ENCODE measurements at places on chromosomes 7 and 10.

DNA sequence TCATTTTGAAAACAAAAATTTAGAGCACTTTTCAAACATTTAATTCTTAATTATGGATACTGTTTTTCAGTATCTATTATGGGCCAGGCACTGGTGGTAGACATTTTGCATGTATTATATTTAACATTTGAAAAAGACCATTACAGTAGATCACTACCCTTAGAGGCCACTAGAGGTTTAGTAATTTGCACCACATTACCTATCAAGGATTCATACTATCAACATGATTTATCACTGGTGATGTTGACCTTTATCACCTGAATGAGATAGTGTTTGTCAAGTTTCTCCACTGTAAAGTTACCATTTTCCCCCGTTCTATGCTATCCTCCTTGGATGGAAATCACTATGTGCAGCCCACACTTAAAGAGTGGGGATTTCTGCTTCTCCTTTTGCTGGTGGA lies 4.4 kb upstream of the SNX13 start:
- DNase-seq, result no peak

DNA sequence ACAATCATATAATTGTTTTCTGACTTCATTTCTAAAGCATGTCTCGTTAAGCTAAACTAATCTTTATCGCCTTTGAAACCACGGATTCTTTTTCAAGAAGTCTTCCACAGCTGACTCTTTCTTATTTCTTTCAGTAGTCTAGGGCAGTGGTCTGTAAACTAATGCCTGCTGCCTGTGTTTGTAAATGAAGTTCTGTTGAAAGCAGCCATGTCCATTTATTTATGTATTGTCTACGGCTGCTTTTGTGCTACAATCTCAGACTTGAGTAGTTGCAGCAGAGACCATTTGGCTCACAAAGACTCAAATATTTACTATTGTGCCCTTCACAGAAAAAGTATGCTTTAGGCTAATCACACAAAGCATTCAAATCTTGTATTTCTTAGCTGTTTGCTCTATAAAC lies 20.3 kb upstream of the ABLIM1 start:
- no peak for DNase-seq

DNA sequence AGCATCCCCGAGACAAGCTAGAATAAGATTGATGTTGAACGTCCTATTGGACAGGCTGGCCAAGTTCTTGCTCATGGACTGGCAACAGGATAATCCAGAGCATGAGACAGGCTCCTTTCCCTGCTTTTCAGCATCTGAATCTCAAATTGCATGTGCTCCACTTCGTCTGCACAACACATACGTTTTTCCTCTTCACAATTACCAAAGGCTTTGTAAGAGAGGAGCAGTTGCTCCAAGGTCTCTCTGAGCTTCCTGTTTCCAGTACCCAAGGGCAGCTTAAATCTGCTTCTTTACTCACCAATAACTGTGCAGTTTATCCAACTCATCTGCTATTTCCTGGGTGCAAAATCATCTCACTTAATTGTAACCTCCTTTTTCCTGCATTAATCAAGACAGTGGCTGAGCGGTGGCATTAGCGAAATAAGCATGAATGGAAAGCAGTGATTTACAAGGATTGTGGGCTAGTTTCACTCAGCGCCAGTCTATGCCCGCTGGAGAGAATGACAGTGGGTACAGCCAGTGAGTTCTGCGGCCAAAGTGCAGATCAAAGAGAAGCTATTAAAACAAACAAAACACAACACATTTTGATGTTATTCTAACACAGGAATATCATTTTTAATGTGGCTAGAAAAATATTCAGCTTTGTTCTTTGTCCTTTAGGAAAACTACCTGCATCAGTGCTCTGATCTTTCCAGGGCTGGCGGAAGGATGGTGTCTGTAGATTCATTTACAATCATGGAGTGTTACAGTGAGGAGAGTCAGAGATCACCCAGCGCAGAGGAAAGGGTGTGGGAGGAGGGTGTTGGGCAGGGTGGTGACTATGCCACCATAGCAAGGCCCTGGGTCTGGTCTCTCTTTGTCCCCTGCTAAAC lies 79.8 kb downstream of the CHN2 start:
- DNase-seq, result no peak

- DNase-seq, result no peak
Observed at GRCh38 chr10:44383749-44384600, 922 bp downstream of the CXCL12 start.

DNA sequence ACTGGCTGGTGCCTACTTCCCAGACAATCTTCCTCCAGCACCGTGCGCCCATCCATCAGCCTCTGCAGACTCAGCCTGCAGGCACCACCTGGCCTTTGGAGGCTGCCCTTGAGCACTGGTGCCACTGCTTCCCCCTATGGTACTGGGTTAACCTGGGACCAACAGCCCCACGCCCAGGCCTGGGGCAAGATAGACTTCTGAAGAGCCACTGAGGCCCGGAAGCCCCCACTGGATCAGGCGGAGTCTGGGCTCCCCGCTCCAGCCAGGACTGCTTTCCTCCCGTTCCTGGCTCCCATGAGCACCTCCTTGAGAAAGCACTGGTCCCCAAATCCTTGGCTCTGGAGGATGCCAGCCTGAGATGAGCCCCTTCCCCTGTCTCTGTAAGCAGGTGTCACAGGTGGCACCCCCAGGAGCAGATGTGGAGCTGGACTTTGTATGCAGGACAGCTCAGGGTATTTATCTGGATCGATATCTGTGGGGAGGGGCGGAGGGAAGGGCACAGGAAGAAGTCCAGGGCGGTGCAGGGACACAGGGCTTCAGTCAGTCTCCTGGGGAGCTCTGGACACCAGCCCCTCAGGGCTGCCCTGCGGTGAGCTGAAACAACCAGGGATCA lies 206.5 kb upstream of the PPP2R2D start:
- DNase-seq, result no peak

GRCh38 chr7:29084832-29085231 lies 61.5 kb downstream of the CPVL start:
- DNase-seq, result no peak

- DNase-seq, result no peak
Observed at GRCh38 chr10:89295597-89295996, 6.2 kb upstream of the IFIT2 start.

GRCh38 chr7:11485636-11486035 lies 346.4 kb downstream of the THSD7A start:
- DNase-seq, result no peak

GRCh38 chr10:49791100-49791499 lies 29.0 kb upstream of the OGDHL start:
- DNase-seq, result no peak

DNA sequence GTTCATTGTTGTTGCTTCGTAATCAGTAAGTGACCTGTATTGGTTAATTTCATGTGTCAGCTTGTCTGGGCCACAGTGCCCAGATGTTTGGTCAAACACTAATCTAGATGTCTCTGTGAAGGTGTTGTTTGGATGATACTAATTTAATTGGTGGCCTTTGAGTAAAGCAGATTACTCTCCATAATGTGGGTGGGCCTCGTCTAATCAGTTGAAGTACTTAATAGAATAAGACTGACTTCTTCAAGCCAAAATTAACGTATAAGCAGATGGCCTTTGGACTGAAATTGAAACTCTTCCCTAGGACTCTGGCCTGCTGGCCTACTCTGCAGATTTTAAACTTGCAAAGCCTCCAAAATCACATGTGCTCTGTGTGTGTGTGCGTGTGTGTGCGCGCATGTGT lies 245.7 kb downstream of the GFRA1 start:
- DNase-seq, result no peak

Data from stimulated activated CD4-positive, alpha-beta T cell treated with anti-CD3 and anti-CD28 coated beads, Interleukin-1b, Interleukin-23, amount 100 ng/mL, for 1 hour (primary cell).